Activated CD4-positive, alpha-beta T cell treated with anti-CD3 and anti-CD28 coated beads for 48 hours (primary cell): ENCODE measurements at places on chromosomes 3 and 15.

GRCh38 chr3:71285086-71285485 lies 298.4 kb downstream of the FOXP1 start:
- no peak for DNase-seq

DNA sequence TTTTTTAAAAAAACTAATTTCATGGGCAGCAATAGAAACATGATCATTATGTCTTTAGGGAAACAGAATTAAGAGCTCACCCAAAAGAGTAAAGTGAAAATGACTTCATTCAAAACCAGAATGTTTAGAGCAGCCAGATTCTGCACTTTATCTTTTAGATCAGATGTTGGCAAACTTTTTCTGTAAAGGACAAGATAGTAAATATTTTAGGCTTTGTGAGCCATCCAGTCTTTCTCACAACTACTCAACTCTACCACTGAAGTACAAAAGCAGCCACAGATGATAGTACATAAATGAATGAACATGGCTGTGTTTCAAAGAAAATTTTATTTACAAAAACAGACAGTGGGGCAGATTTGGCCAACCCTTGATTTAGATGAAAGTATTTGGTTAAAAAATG lies 84.5 kb downstream of the SETD2 start:
- DNase-seq = no peak

GRCh38 chr3:185797993-185798830 lies 26.6 kb downstream of the IGF2BP2 start:
- no peak for DNase-seq

GRCh38 chr3:3792391-3792790 lies 6.8 kb upstream of the LRRN1 start:
- DNase-seq = no peak

- DNase-seq = no peak
These were observed 112.8 kb upstream of the MEF2A start for GRCh38 chr15:99452728-99453636.

DNA sequence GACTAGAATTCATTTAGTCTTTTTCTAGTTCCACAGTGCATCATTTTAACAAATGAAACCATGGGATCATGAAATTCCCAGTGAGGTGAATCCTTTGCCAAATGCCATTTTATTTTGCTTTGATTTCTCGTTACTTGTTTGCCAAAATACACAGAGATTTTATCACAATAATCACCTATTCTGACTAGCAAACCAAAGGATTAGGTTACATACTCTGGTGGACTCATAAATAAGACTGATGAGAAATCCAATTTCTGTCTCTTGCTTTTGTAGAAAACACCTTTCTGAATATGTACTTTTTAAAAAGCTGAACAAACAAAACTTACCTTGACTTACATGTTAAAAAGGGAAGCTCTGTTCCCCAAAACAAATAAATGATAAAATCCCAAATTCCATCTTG lies 12.2 kb downstream of the ERC2 start:
- no peak for DNase-seq

DNA sequence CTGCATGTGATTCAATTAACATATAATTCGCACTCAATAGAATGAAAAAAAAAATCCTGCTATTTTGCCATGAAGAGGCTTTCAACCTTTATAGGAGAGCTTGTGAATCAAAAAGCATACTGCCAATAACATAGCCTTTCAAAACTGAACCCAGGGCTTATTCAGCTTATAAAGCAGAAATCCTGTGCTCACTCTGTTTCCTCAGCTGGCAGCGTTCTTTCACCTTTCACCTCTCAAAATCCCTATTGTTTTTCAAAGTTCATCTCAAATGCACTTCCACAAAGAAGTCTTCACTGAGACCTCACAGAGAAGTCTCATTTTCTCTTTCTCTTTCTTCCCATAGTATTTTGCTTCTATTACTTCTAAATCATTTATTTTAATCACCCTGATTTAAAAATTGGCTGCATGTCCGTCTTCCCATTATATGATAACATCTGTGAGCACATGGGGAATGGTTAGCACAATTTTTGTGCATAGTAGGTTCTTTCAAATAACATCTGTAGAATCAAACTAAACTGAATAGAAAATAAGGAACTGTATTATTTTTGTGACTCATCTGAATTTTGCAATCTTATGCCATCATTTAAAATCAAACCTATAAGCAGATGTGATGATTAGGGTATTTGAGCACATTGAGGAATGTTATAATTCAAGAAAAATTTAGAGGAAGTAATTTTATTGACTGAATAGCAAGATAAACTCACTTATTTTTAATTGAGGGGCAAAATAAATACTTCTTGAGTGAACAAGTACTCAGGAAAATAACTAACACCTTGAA lies 373.4 kb downstream of the NLGN1 start:
- DNase-seq = no peak

DNA sequence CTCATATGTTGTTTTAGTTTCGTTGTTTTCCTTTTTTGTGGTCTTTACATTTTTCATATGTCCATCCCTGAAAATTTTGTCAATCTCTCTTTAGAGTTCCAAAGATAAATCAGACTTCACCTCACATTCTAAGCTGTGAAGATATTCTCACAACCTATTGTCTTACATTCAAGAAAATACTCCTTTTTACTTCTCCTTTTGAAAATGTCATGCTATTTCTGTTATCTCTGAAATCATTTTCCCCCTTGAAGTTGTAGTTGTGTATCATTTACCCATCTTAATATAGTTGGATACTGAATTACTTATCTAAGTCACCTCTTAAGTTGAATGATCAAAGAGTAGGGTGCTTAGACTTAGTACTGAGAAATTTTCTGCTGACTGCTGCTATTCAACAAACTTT lies 74.3 kb downstream of the DCUN1D1 start:
- no peak for DNase-seq

DNA sequence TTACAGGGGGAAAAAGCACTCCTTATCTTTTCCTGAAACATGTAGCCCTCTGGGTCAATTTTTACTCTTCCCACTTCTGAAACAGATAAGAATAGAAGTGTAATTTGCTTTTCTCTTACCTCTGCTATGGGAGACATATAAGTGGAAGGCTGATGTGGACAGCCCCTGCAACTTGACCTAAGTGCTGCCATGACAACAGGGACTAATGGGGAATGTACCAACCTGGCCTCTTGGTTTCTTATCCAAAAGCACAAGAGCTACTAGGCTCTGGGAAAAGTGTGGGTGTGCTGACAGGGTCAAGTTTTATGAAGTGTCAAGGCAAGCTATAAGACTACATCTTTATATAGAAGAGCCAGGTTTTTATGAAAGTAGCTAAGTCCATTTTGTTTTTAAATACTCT lies 1246.5 kb downstream of the OTOL1 start:
- DNase-seq = no peak

DNA sequence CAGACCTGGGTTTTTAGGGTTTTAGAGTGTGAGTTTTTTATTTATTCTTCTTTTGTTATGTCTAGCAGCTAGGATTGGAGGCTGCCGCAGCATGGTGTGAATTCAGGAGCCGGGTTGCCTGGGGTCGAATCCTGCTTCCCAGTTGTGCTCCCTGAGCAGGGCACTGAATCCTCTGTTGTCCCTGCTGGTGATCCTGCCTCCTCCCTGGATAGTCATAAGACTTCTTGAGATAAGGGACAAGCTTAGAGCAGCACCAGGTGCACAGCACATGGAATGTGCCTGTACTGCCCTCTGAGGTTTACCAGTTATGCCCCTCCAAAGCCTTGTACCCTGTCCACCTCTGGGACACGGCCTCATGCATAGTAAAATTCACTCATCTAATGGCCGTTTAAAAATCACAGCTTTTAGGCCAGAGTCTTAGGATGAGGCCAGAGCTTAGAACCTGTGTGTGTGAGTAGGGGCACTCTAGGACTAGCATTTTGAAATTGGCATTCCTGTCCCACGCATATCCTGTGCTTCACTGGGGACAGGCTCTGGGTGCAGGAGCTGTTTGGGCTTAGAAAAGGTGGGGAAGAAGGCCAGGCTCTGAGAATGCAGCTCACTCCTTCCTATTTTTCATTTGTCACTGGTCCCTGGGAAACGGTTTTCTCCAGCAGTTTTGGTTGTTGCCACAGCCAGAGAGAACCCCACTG lies 47.7 kb downstream of the CHCHD6 start:
- DNase-seq = no peak

- DNase-seq = no peak
These were observed 431.6 kb upstream of the RASGRP1 start for GRCh38 chr15:38996111-38996631.

GRCh38 chr3:156252656-156253055 lies 132.3 kb downstream of the KCNAB1 start:
- DNase-seq = no peak

DNA sequence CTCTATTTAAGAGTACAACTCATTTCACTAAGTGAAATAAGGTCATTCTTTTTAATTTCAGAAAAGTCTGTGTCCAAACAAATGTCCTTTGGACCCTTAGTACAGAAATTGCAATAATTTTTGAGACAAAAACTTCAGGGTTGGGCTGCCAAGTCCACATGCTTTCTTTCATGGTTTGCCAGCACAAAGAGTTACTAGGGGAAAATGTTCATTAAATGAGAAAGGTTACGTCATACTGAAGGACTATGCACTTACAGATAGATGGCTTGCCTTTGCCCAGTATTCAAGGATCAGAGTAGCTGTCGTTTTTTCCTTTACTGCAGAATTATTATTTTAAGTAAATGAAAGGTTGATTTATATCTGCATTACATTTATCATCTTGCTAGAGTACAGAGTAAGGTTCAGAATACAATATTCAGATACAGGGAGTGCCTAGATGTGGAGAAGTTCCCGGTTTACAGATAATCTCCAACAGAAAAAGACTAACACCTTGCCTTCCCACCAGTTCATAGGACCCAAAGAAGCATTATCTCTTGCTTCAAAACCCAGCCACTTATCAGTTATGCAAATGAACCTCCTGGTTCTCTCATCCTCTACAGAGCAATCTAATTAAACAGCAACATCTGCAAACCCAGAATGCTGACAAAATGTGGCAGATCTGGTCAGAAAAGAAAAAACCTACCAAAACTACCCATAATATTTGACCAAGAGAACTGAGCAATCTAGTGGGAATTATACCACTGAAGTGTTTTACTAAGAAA lies 179.3 kb downstream of the FRMD5 start:
- DNase-seq = no peak

- DNase-seq = peak; percentile 6
These were observed 307.9 kb upstream of the RBMS3 start for GRCh38 chr3:28972921-28973320.

- DNase-seq = no peak
These were observed 67.5 kb downstream of the PROS1 start for GRCh38 chr3:93906245-93906644.

DNA sequence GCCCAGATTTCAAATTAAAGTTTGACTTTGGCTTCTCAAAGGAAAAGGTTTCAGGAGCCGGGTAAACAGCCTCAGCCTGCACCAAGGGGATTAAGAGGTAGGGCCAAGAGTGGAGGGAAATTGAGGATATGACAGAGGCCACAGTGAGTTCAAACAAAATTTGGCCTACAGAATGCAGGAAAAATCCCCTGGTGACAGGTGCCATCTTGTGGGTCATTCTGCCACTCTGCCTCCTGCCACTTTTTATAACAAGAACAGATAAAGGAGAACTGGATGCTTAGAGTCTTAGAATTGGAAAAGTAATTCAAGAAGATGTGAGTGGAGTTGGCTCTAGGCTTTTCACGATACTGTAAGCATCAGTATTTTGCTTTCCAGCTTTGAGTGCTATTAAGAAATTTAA lies 253.2 kb downstream of the NR2F2 start:
- no peak for DNase-seq

- no peak for DNase-seq
These were observed 1.1 kb upstream of the ECT2 start for GRCh38 chr3:172749230-172749965.

GRCh38 chr3:61690016-61690415 lies 128.6 kb downstream of the PTPRG start:
- DNase-seq = no peak

- DNase-seq = no peak
These were observed 481.4 kb upstream of the THBS1 start for GRCh38 chr15:39099524-39099923.

- no peak for DNase-seq
These were observed 4.2 kb downstream of the IL17RD start for GRCh38 chr3:57160765-57161538.

DNA sequence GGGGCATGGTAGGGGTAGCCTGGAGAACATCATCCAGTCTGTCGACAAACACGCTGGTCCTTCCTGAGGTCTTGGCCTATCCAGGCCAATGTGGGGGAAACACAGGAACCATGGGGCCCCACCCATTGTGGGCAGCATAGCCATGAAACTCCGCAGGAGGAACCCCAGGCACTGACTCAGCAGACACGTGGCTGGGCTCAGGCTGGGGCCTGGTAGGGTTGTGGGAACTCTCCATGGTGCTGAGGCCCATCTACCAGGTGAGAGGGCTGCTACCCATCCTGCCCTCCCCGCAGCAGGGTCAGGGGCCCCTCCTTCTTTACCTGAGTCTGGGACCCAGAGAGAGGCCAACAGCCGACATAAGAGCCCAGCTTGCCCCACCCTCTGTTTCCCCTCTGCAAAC lies 22.6 kb upstream of the CACNA2D2 start:
- DNase-seq = peak; percentile 84

DNA sequence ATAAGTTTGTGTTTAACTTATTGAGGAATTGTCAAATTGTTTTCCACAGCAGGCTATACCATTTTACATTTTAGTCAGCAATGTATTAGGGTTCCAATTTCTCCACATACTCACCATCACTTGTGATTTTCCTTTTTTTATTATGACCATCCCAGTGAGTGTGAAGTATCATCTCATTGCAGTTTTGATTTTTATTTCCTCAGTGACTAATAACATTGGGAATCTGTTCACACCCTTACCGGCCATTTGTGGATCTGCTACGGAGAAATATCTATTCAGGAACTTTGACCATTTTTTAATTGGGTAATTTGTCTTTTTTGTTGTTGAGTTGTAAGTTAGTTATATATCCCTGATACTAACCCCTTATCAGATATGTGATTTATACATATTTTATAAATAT lies 54.8 kb upstream of the LMCD1 start:
- DNase-seq = no peak

DNA sequence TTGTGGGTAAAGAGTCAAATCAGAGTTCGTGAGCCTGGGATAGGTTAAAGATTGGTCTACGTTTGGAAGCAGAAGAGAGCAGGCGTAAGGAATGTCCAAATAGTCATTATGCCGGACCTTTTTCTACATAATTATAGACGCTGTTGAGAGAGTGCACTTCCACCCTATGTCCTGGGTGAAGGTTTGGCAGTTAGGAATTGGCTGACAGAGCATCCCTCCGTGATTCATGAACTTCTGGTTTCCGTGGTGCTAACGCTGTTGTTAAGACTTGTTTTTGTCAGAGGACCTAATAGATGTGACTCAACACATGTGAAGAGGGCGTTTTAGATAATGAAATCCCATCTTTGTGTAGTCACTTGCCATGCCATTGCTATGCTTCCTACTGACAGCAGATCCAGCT lies 1.1 kb downstream of the EAF1 start:
- peak; percentile 44 for DNase-seq

DNA sequence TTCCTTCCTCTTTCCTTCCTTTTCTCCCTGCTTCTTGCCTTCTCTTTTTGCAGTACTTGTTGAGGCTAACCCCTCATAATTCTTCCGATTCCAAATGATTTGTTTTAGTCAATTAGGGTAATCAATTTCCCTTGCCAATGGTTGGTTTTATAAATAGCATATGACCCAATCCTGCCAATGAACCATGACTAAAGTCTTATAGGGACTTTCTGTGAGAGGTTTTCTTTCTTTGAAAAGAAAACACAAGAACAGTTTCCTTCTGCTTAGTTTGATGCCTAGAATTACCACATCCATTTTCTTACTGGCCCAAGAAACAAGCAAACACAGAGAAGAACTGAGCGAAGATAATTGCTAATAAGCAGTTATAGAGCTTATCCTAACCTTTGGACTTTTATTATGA lies 292.5 kb upstream of the SATB1 start:
- no peak for DNase-seq
